Small intestine (tissue), 16 donors: ENCODE measurements at places on chromosomes 16 and 17. TPM values are rescaled to one million over a fixed set of nuclear protein-coding genes. Genes with fewer than 3 reads are reported as not detected.

Gene HSPB9
- polyA plus RNA-seq, result 0.37 TPM

Gene KRTAP4-5
- not detected for polyA plus RNA-seq

Gene CFAP52
- not detected for polyA plus RNA-seq

- H3K27ac ChIP-seq, result peak overlapping the region; percentile 77
- DNase-seq, result peak; percentile 33
- peaks cover 2% of the 10 kb centered on the region for H3K4me1 ChIP-seq
Observed at GRCh38 chr17:50289991-50290702, 15.9 kb downstream of the TMEM92 start.

DNA sequence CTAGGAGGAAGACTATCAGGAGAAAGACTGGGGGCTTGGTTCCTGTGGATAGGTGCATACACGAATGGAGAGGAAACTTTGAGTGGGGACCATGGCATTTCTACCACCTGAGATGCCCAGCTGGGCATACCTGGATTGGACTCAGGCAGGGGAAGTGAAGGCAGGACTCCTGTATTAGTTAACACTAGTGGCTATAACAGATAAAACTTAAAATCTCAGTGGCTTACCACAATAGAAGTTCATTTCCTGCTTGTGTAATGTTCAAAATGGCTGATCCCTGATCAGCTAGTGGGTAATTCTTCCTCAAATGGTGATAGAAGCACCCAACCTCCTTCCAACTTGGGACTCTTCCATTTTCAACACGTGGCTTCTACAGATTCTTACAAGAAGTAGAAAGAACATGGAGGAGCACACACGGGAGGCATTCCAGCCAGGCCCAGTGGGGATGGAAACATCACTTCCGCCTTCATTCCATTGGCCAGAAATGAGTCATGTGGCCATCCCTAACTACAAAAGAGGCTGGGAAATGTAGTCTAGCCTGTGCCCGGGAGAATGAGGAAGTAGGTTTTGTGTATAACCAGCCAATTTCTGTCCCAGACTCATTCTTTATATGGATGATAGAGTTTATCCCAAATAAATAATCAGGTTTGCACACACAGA, 112.1 kb downstream of the UTP18 start:
- H3K4me3 ChIP-seq, result no peak overlapping the region
- no peak overlapping the region for H3K27ac ChIP-seq
- no peaks in the 10 kb centered on the region for H3K4me1 ChIP-seq
- H3K36me3 ChIP-seq, result no peaks in the 10 kb centered on the region
- DNase-seq, result no peak

DNA sequence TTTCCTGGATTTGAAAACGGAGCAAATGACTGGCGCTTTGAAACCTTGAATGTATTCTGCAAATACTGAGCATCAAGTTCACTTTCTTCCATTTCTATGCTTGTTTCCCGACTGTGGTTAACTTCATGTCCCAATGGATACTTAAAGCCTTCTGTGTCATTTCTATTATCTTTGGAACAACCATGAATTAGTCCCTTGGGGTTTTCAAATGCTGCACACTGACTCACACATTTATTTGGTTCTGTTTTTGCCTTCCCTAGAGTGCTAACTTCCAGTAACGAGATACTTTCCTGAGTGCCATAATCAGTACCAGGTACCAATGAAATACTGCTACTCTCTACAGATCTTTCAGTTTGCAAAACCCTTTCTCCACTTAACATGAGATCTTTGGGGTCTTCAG, 32.3 kb downstream of the BRCA1 start:
- H3K4me1 ChIP-seq, result peaks cover 4% of the 10 kb centered on the region
- H3K27me3 ChIP-seq, result no peaks in the 10 kb centered on the region

GRCh38 chr17:32504166-32504990, 17.6 kb downstream of the CDK5R1 start:
- no peaks in the 10 kb centered on the region for H3K4me1 ChIP-seq
- H3K27ac ChIP-seq, result peak overlapping the region; percentile 81
- H3K36me3 ChIP-seq, result peaks cover 35% of the 10 kb centered on the region
- no peak overlapping the region for H3K4me3 ChIP-seq
- no peak for DNase-seq

DNA sequence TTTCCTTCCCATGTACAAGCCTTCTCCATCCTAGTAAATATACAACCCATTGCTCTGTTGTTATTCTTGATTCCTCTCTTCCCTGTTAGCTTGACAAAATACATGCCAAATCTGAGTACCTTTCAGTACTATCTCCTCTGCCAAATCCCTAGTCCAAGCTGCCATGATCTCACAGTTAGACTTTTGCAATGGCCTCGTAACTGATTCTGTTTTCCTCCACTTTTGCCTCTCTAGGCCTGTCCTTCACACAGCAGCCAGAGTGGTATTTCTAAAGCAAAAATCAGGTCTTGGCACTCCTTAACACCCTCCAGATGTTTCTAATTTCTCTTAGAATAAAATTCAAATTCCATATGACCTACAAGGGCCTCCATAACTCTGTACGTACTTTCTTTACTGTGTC, 153.0 kb upstream of the RBL2 start:
- no peak for DNase-seq
- H3K4me3 ChIP-seq, result no peak overlapping the region
- H3K36me3 ChIP-seq, result peaks cover 4% of the 10 kb centered on the region
- no peaks in the 10 kb centered on the region for H3K4me1 ChIP-seq

DNA sequence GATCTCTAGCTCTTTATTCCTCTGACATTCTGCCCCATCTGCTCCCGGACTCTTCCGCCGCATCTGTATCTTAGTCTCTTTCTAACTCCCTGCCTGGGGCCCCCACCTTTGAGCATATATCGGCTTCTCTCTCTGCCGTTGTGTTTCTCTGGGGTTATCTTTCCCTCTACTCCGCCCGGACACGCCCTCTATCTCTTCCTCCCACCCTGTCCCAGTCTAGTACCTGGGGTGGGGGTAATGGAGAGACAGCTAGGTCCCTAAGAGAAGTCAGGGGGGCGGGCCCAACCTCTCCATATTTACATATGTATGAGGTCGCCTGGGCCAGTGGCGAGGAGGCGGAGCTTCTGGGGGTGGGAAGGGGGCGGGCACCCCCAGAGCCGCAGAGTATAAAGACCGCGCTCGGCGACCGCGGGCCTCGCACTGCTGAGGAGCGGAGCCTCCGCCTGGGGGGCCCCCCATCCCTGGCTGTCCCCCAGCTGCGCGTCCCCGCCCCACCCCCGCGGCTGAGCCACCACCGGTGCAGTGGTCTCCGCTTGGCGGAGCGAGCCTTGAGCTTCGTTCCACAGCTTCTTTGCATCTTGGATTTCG, at the start of gene ATP1B2:
TSS of gene ATP1B2 (plus strand) at position 418 of the 588 bp plus-strand sequence. CDS start 593 bp downstream, outside the sequence.
- H3K27ac ChIP-seq, result no peak within 1 kb of the TSS
- no peaks in the 10 kb centered on the region for H3K36me3 ChIP-seq
- H3K4me3 ChIP-seq, result peak within 1 kb of the TSS; percentile 41
- peaks cover 7% of the 10 kb centered on the region for H3K27me3 ChIP-seq

DNA sequence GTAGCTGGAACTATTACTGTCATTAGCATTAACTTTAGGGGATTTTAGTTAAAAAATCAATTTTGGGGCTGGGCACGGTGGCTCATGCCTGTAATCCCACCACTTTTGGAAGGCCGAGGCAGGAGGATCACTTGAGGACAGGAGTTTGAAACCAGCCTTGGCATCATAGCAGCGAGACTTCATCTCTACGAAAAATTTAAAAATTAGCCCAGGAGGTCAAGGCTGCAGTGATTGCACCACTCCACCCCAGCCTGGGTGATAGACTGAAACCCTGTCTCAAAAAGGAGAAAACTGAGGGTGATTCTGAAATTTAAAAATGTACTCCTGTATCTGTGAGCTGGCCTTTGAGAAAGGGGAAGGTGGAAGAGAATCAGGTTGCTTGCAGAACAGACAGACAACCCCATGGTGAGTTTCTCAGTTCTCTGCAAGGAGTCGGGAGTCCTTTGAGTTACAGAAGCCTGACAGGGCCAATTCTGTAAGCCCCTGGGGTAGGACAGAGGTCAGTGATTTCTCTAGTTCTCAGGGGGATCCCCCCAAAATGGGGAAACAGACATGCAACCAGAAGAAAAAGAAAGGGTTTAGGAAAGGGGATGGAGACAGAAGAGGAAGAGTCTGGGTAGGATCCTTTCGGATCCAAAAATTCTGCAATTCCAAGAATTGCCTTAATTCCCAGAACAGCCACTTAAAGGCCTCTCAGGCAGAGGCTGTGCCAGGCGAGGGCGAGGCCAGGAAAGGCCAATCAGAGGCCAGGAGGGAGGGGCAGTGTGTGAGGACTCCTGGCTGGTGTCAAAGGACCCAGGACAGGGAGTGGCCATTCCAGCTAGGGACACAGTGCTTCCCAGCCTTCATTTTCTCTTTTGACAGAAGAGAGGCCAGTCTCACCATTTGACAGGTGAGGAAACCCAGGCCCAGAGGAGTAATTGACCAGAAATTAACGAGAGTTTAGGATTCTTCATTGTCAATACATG, 6.7 kb downstream of the NUPR1 start:
- no peak overlapping the region for H3K4me3 ChIP-seq
- peak; percentile 60 for DNase-seq
- H3K27ac ChIP-seq, result peak overlapping the region; percentile 48
- H3K4me1 ChIP-seq, result peaks cover 5% of the 10 kb centered on the region
- no peaks in the 10 kb centered on the region for H3K36me3 ChIP-seq

GRCh38 chr17:59786213-59786535, 78.7 kb downstream of the VMP1 start:
- H3K27ac ChIP-seq, result peak overlapping the region; percentile 76
- H3K4me1 ChIP-seq, result peaks cover 35% of the 10 kb centered on the region

DNA sequence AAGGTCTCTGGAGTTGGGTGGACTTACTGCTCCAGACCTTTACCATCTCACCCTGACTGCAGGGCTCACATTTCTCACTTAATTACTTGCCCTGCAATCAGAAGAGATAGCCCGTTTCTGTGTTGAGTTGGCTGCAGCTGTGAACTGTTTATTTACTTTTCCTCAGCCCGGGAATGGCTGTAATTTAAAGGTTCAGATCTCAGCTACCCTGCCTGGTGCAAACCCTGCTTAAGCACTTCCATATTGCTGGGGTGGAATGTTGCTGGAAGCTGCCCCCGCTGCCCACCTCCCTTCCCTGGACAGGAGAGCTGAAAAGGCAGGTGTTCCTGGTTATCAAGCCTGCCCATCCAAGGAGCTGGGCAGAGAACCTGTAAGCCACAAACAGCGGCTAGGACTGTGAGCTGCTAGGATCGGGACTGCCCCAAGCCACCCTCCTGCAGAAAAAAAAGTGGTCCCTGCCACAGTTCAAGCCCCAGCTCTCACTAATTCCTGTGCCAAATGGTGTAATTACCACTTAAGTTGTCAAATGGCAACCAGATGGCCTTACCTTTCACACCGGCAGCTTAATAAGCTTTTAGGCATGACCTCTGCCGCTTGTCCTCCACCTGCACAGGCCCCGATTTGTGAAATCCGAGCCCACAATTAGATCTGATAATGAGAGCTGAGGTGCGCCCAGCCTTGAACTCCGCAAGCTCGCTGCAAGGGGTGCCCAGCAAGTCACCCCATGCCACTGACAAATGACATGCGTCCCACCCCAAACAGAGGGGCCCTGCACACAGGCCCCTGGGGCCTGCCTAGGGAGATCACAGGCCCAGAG, 269.8 kb downstream of the C16orf95 start:
- H3K27ac ChIP-seq, result no peak overlapping the region
- no peak overlapping the region for H3K4me3 ChIP-seq
- H3K27me3 ChIP-seq, result peaks cover 9% of the 10 kb centered on the region
- no peaks in the 10 kb centered on the region for H3K4me1 ChIP-seq
- H3K36me3 ChIP-seq, result no peaks in the 10 kb centered on the region

DNA sequence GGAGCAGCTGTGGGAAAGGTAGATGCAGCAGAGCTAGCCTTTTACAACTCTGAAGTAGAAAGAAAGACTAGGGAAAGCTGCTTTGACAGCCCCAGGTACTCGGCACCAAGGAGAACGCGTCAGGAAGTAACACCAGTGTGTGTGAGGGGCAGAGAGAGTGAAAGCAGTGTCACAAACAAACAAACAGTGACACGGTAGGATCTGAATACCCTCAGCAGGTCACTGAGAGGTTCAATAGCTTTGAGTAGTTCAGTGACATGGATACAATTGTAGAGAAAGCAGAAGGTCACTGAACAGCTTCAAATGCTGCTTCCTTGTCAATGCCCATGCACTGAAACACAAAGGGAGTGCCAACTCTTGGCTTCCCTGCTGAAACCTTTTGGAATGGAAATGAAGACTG, 150.3 kb upstream of the C17orf78 start:
- peaks cover 14% of the 10 kb centered on the region for H3K36me3 ChIP-seq
- DNase-seq, result no peak
- no peaks in the 10 kb centered on the region for H3K27me3 ChIP-seq
- no peak overlapping the region for H3K27ac ChIP-seq
- no peak overlapping the region for H3K4me3 ChIP-seq
- H3K4me1 ChIP-seq, result no peaks in the 10 kb centered on the region

DNA sequence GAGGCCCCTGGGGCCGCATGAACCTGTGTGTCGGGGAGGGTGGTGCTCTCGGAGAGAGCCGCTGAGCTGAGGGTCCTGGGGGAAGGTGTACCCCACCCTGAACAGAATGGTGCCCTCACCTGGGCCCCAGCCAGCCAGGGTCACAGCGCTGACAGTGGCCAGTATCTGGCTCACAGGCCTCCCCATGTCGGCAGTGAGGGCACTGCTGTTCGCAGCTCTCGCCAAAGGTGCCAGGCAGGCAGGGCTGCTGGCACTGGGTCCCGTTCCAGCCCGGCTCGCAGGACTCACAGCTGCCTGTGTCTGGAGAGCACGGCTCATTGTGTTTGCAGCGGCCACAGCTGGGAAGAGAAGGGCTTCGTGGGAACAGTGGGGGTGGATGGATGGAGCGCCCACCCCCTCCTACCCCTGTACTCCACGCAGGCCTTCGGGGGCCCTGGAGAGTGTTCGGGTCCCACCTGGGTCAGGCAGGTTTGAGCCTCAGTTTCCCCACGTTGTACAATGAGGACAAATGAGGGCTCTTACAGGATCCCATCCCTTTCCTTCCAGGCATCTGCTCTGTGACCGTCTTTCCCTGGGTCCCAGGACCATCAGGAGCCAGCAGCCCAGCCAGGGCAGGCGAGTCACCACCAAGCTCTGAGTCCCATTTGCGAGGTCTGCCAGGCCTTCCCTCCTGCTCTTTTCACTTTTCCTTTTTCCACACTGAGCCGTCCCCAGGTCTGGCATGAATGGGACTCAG, 5.0 kb downstream of the SCARF1 start:
- no peak overlapping the region for H3K27ac ChIP-seq
- no peaks in the 10 kb centered on the region for H3K36me3 ChIP-seq
- H3K27me3 ChIP-seq, result no peaks in the 10 kb centered on the region
- H3K4me3 ChIP-seq, result no peak overlapping the region
- peaks cover 7% of the 10 kb centered on the region for H3K4me1 ChIP-seq
